Suppressor macrophage treated with lipopolysaccharide for 4 hours (primary cell): ENCODE measurements at places on chromosomes 12 and 14.

DNA sequence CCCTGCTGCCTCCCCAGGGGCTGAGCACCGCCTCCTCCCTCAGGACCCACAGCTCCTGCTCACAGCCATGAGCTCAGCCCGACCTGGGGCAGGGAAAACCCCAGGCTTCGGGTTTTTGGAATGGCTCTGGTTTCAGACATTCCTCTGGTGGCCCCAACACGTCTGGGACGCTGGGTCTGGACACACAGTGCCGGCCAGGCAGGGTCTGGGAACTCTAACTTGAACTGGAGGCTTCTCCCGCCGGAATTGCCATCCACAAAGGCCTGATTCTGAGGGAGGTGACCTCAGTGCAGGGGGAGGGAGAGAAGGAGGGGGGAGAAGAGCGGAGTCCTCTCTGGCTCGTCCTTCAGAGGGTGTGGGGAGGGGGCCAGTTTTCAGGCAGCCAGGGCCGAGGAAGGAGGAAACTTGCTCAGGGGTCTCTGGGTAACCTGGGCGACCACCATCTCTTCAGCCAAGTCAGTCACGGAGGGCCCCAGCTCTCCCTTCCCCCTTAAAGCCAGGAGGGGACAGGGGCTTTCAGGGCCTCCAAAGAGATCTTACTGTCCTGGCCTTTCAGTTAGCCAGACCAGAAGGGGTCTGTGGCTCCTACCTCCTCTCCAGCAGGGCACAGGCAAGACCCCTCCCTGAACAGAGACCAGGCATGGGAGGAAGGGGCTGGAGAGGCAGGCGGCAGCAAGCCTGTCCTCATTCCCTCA is 19.4 kb downstream of the NCKAP5L start:
- DNase-seq, result no peak

DNA sequence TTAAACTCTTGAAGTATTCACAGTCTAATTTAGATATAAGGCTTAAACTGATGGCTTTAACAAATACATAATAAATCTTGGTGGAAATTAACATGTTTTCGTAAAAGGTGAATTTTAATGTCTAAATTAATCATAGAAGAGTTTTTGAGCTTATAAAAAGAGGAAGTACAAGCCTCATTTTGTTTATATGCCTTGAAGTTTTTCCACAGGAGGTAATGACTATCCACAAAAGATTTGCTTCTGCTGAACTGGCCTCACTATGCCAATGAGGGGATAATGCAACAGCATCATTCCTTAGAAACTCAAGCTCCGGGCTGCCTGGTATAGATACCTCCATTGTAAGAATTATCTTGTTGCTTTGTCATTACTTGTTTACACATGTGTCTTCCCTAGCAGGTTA is 175.6 kb downstream of the DUSP6 start:
- no peak for DNase-seq

- no peak for DNase-seq
Observed at GRCh38 chr14:58656671-58657411, 19.1 kb downstream of the DACT1 start.

GRCh38 chr12:96141216-96141912 is 52.8 kb upstream of the ELK3 start:
- DNase-seq, result peak; percentile 65

GRCh38 chr14:64364907-64365306 is 23.2 kb upstream of the MTHFD1 start:
- no peak for DNase-seq

- DNase-seq, result peak; percentile 12
Observed at GRCh38 chr12:9870286-9870866, 1.2 kb upstream of the CLEC2B start.

DNA sequence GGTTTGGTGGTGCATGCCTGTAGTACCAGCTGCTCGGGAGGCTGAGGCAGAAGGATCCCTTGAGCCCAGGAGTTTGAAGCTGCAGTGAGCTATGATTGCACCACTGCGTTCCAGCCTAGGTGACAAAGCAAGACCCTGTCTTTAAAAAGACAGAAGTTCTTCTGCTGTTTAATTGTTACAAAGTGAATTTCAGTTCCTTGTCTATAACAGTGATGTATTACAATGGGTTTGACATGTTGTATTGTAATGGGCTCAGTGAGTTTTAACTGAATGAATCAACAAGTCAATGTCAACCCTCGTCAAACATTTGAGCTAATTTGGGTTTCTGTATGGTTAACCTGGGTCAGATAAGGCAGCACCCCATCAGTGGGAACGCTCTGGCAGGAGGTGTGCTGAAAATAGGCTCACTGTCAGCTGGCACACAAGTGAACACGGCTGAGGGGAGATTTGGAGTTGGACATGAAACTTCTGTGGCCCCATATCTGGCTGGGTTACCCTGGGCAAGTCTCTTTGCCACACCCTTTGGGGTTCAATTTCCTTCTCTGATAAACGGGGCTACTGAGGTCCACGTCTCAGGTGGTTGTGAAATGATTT is 14.0 kb upstream of the TRPV4 start:
- DNase-seq, result peak; percentile 33

DNA sequence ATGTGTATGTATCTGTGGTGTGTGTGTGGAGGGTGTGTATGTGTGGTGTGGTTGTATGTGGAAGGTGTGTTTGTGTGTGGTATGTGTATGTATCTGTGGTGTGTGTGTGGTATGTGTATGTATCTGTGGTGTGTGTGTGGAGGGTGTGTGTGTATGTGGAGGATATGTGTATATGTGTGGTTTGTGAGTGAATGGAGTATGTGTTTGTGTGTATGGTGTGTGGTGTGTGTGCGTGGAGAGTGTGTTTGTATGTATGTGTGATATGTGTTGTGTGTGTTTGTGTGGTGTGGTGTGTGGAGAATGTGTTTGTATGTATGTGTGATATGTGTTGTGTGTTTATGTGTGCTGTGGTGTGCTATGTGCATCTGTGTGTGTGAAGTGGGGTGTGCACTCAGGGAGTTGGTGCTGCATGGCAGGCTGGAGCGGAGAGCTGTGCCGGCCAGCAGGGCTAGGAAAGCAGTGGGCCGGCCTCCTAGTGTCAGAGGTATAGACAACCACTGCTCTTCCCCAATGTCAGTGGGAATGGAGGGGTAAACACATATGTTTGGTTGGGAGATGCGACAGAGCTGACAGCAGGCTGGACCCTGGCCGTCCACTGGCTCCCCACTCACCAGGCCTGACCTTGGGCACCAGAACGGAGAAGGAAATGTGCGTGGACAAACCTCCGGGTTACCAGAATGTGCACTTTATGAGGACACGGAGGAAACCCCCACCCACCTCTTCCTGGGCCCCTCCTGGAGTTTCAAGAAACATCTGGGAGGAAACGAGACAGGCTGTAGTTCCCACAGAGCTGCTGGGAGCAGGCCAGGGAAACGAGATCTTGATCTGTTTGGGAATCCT is 60.7 kb downstream of the CLMN start:
- DNase-seq, result peak; percentile 77

DNA sequence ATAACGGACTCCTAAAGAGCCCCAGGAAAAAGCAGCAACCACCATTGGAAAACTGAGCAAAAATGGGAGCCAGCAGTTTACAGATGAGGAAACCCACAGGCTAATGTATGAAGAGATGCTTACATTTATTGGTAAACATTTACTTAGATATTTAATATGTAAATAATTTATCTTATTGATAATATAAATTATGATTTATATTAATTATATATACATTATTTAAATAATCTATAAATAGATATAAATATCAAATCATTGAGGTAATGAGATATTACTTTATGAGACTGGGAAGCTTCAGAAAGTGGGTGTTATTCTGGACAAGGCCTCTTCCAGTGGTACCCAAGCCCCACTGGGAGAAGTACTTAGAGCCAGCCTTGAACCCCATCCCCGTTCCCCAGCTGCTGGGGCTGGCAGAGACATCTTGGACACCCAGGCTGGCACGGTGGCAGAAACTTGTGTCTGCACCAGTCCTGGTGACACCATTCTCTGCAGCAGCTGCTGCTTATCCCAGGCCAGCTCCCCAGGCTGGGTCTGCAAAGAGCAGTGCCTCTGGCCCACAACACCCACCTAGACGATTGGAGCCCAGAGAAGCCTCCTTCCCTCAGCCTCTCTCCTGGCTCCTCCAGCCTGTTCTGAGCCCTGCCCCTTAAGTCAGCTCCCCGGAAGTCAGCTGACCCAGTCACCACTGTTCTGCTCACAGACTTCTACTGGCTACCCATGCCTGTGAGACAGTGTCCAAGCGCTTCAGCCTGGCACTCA is 25.9 kb downstream of the ISCA2 start:
- DNase-seq, result no peak

- DNase-seq, result no peak
Observed at GRCh38 chr14:78785265-78785664, 615.1 kb downstream of the NRXN3 start.

- DNase-seq, result no peak
Observed at GRCh38 chr14:59900556-59900955, 19.4 kb upstream of the LRRC9 start.

- no peak for DNase-seq
Observed at GRCh38 chr12:57229046-57229633, 371 bp upstream of the SHMT2 start.

- no peak for DNase-seq
Observed at GRCh38 chr14:19974844-19975243, 547 bp upstream of the OR4K15 start.

DNA sequence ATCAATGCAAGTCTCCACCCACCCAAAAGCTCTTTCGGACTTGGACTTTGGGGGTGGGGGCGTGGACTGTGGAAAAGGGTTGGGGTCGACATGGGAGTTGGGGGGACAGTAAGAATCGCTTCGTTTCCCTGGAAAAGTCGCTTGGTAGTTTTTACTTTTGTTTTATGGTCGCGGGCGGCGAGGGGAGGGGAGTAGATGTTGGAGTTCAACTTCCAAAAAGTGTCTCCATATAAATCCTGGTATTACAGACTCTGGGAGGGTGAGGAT is 568 bp upstream of the BCL11B start:
- DNase-seq, result no peak

- DNase-seq, result no peak
Observed at GRCh38 chr12:884746-885414, 64.6 kb downstream of the RAD52 start.

- peak; percentile 57 for DNase-seq
Observed at GRCh38 chr12:6180268-6181051, 19.7 kb upstream of the CD9 start.

DNA sequence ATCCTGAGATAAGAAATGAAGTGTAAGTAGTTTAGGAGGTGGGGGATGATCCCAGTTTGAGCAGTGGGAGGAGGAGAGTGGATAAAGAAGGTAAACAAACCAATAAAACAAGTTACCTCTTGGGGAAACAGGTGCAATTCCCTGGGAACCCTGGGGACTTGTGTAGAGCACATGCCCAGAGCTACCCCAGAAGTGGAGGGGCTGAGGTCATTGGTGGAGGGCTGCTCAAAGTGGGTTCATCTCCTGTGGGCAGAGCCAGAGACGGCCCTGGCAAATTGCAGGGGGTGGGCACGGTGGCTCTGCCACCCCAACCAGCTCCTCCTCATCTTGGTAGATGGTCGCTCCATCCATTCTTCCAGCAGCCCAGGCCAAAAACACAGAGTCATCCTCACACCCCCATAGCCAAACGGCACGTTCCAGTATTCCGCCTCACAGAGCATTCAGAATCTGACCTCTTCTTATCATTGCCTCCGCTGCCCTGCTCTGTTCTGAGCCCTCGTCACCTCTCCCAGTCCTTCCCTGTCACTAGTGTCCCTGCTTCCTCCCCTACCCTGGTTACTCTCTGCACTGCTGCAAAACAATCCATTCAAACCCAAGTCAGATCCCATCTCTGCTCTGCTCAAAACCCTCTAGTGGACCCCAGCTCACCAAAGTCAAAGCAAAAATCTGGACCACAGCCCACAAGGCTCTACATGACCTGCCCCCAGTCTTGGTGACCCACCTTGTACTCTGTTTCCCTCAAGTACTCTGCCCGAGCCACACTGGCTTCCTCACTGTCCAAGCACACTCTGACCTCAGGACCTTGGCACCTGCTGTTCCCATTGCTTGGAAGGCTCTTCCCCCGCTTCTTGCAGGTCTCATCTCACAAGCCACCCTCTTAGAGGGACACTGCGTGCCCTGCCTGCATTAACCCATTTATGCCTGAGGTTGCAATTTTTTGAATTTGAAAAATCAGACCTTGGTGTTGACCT is 5.5 kb downstream of the CYP46A1 start:
- no peak for DNase-seq

- no peak for DNase-seq
Observed at GRCh38 chr14:100203962-100204834, 34.7 kb upstream of the YY1 start.

- DNase-seq, result no peak
Observed at GRCh38 chr12:65164774-65165173, 4.6 kb upstream of the LEMD3 start.

DNA sequence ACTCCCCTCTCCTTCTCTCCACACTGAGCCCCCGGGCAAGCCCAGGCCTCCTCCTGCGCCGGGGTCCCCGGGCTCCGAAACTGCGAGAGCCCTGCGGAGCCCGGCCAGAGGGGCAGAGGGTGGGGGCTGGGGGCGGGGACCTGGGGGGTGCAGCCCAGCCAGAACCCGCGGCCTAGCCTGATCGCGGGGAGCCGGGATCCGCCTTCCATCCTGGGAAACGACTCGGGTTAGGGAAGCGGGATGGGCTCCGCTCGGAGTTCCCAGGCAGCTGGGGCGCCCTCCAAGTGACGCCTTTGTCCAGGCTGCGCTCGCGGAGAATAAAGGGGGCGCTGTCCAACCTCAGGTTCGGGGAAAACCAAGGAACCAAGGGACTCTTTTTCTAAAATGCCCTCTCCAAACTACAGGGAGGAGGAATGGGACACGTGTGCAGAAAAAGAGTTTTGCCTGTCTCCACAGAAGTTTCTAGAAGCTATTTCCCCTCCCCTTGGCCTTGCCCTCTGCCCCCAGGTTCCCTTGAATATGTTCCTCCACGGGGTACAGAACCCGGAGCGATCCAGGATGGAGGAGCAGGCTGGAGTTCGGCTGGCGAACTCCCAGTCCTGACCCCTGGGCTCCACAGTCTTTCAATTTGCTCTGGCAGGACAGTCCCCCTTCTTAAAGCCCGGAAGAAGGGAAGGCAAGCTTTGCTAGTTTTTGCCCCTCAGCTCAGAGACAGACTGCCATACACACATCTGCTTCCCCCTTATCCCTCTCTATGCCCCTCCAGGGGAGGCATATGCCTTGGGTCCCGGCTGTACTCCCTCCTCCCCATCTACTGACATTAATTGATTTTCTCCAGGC is 13.9 kb downstream of the NKX2-1 start:
- no peak for DNase-seq
